ENCODE measurements at places on chromosomes 16 and 17. TPM values are rescaled to one million over a fixed set of nuclear protein-coding genes. Genes with fewer than 3 reads are reported as not detected.

ANKFN1 gene
- total RNA-seq: not detected

PTGES3L gene
- total RNA-seq: 1.1 TPM

ZP2 gene
- total RNA-seq: not detected

TP53TG3C gene
- total RNA-seq: not detected

TP53TG3B gene
- not detected for total RNA-seq
